Activated T-cell treated with anti-CD3 and anti-CD28 coated beads, Interleukin-2, amount 50 U/mL, for 1 hour (primary cell): ENCODE measurements at places on chromosomes 11 and 22.
A peak's percentile ranks its signal among the peaks of the same experiment; 100 is the strongest.

GRCh38 chr11:99645934-99646333 is 625.2 kb downstream of the CNTN5 start:
- DNase-seq = no peak

GRCh38 chr11:68137833-68138232 is 16.6 kb upstream of the CHKA start:
- no peak for DNase-seq

GRCh38 chr11:94794287-94795168 is 26.4 kb downstream of the AMOTL1 start:
- DNase-seq = no peak

DNA sequence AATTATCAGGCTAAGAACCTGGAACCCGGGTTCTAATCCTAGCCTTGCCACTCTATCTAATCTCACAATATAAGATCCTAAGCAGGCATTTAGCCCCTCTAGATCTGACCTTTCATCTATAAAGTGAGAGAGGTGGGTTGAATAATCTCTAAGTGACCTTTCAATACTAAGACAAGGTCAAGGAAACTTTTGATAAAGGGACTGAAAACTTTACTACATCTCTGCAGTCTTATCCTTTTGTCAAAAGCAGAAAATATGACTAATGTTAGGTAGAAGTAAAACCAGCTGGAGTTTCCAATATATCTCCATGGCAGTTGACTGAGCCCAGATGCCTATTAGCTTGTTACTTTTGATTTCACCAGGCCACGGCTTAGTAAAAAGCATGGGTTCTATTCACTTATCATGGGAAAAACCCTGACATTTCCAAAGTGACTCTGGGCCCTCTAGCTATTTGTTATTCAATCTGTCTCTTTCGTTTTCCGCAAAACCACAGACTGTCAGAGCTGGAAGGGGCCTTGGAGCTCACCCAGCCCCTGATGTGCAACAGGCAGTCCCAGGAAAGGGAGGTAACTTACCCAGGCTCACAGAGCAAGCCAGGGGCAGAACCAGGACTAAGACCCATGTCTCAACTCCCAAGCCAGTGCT is 75.8 kb downstream of the RAB30 start:
- no peak for DNase-seq

DNA sequence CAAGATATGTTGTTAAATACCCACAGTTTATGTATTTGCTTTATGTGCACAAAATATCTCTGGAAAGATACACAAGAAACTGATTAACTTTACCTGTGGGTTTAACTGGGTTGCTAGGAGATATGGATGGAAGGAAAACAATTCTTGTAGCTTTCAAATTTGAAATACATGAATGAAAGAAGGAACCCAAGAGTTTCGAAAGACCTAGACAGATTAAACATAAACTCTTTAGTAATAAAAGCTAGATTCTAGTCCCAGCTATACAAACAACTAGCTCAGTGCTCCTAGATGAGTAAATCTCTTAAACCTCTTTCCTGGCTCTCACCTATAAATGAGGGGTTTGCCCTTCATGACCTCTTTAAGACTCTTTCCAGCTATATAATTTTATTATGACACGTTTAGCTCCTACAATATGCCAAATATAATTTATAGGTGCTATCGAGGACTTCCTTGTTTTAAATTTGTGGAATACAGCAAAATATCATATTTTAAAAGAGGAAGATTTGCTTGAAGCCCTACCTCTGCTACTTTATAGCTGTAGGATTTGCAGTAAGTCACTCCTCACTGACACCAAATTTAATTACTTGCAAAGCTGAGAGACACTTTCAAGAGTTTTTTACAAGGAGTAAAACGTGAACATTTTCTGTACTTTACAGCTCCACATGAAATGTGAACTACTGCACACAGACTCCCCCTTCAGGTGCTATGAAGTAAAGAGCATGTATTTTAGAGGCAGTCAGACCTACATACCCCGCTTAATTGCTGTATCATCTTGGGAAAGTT is 50.7 kb downstream of the RRAS2 start:
- DNase-seq = no peak

- DNase-seq = no peak
Measured at GRCh38 chr11:106288822-106289387, 211.4 kb downstream of the AASDHPPT start.

DNA sequence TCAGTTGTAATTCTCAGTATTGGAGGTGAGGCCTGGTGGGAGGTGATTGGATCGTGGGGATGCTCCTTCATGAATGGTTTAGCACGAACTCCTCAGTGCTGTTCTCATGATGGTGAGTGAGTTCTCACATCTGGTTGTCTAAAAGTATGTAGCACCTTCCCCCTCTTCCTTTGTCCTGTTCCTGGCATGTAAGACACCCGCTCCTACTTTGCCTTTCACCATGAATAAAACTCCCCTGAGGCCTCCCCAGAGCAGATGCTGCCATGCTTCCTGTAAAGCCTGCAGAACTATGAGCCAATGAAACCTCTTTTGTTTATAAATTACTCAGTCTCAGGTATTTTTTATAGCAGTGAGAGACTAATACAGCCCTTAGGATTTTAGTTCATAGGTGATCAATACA is 191.5 kb downstream of the MAML2 start:
- DNase-seq = no peak

DNA sequence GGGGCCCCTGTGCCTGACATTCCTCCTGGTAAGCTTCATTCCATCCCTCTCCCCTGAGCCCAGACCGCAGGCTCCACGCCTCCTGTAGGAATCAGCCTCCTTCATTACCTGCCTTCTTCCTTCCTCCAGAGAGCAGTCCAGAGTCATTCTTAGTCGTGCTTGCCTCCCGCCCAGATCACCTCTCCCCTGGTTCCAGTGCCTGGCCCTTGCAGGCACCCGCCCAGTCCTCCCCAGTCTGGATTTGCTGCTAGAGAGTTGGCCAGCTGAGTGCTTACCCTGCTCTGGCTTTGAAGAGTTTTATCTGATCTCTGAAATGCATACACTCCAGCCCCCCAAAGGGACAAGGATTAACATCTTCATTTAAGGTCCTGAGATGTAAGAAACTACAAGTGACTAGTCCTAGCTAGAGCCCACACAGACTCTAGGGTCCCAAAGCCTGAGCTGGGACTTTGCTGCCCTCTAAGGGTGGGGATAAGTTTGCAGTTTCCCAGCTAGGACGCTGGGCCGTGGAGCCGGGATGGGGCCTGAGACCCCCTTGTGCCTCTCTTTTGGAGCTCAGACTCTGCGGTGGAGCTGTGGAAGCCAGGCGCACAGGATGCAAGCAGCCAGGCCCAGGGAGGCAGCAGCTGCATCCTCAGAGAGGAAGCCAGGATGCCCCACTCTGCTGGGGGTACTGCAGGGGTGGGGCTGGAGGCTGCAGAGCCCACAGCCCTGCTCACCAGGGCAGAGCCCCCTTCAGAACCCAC is 1.6 kb downstream of the NR1H3 start:
- peak; percentile 46 for DNase-seq

DNA sequence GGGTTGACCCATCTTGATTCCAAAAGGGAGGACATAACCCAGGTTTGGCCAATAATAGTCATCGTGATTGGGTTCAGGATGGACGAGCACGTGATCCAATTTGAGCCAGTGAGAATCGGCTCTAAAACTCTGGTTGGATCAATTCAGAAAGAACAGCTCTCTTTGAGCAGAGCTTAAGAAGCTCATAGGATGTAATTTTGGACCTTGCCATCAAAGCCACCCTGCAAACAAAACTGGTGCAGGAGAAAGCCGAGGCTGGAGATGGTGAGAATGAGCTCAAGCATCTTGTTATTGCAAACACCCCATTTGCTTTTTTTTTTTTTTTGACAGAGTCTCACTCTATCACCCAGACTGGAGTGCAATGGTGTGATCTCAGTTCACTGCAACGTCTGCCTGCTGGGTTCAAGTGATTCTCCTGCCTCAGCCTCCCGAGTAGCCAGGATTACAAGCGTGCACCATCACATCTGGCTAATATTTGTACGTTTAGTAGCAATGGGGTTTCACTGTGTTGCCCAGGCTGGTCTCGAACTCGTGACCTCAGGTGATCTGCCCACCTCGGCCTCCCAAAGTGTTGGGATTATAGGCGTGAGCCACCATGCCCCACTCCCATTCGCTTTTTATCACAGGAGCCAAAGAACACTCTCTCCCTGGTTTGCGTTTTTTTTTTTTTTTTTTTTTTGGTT is 13.8 kb upstream of the MIAT start:
- no peak for DNase-seq

DNA sequence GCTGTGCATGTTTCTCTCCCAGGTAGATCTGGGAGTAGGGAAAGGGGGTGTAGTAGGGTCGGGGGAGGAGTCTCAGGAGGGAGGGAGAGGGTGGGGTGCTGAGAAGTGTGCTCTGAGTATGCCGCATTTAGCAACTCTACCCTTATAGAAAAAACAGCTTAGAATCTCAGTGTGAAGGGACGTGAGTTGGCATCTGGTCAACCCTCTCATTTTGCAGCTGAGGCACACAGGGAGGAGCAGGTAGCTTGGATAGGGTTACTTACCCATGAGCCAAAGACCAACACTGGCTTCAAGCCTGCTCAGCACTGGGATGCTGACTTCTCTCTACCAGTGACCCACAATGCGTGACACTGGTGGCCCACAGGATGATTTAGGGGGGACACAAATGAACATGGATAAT is 95.9 kb downstream of the FBXO7 start:
- DNase-seq = no peak

DNA sequence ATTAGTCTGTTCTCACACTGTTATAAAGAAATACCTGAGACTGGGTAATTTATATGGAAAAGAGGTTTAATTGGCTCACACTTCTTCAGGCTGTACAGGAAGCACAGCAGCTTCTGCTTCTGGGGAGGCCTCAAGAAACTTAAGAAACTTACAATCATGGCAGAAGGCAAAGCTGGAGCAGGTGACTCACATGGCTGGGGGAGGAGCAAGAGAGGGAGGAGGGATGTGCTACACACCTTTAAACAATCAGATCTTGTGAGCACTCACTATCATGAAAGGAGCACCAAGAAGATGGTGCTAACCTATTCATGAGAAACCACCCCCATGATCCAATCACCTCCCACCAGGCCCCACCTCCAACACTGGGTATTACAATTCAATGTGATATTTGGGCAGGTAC is 381.6 kb downstream of the ETS1 start:
- DNase-seq = no peak

DNA sequence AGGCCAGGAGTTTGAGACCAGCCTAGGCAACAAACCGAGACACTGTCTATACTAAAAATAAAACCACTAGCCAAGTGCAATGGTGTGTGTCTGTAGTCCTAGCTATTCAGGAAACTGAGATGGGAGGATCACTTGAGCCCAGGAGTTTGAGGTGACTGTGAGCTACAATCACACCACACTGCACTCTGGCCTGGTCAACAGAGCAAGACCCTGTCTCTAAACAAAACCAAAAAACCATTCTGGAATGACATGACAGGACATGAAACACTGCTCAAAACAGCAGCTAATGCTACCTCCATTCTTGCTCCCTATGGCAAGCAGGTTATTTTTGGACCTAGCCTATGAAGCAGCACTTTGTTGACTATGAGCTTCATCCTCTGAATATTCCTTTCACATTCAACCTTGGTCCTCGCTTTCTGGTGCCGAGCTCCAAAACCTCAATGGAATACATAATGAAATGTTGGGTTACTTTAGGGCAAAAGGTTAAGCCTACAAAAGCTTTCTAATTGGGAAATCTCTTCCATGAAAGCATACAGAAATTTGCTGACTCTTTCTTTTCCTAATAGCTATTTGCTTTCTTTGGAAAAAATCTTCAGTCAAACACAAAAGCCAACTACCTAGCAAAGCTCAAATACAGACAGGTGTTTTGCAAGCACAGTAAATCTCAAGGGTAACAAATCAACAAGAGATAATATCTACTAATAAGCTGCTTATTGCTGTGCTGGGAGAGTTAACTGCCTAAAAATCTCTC is 21.1 kb downstream of the SIK3 start:
- DNase-seq = no peak

DNA sequence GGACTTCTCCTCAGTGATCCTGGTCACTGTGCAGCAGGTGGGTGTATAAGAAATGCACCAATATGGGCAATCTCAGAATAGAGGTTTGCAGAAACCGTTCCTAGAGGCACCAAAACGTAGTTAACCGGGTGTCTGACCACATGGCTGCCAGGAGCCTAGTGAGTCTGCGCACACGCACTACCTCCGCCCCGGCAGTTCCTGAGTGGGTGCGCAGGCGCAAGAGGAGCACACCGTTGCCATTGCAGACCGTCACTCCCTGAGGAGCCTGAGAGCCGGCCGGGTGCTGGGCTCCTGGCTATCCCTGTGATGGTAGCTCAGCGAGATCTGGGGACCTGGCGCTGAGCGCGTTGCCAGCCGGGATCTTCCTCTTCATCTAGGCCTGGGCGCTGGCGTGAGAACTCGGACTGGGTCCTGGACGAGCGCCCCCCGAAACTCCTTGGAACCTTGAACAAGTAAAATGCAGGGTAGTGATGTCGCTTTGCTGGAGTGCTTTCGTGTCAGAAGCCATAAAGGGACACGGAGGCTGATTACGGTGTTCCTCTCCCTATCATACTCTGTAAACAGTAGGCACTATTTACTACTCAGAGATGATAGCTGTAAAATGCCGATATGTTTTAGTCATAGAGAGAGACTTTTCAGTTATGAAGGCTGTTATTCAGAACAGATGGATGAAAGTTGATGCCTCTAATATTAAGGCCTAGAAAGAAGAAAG is at the start of gene MS4A13:
MS4A13 (plus strand) TSS at position 249 of the 712 bp plus-strand sequence. CDS start 2,692 bp downstream, outside the sequence.
- DNase-seq = no peak

GRCh38 chr11:1568441-1568911 is 3.6 kb downstream of the DUSP8 start:
- DNase-seq = peak; percentile 54

DNA sequence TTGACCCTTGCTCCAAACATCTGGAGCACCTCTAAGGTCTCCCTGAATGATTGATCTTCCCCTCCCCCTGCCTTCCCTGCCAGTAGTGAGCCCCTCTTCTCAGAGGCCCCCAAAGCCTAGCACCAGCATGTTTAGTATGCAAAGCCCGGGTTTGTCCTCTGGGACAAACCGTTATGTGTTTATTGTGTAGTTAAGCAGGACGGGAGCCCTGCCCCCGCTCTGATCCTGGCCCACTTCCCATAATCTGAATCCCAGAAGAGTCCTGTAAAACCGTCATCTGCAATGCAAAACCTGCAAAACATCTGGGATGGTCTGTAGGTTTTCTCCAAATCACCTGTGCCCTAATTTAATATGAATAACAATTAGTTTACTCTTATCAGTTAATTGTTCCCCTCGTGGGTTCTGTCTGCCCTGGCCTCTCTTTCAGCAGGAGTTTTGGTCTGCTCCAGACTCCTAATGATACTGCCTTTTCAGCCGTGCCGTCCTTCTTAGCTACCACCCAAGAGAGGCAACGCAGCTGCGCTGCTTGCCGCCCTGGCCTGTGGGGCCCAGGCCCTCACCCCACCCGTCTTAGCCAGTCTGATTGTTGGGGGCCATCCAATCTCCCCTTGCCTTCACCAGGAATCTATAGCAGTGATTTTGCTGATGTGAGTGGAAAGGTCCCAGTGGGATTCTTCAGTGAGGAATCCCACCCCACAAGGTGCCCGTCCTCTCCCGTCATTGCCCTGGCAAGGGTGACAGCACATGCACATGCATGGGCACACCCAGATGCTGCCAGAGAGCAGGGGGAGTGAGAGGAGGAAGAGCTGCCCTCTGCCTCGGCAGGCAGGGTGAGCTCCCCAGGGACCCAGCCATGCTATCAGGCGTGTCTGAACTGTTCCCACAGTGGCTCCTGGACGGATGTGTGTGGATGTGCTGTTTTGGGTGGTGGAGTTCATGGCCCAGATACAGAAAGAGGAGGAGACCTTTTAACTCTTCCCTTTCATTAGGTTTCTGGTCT is 3.0 kb upstream of the B3GAT1 start:
- DNase-seq = no peak
